Ovary (tissue), 10 donors: ENCODE measurements at places on chromosomes 5 and 9. TPM values are rescaled to one million over a fixed set of nuclear protein-coding genes. Genes with fewer than 3 reads are reported as not detected.

The CDH9 gene
- polyA plus RNA-seq: not detected

The CMYA5 gene
- polyA plus RNA-seq: 15.1 TPM

The SLC36A2 gene
- not detected for polyA plus RNA-seq

The FAM169A gene
- polyA plus RNA-seq: 1.7 TPM

The GLT6D1 gene
- polyA plus RNA-seq: not detected

The DOCK8 gene
- polyA plus RNA-seq: 1.4 TPM

The BNC2 gene
- 36.1 TPM for polyA plus RNA-seq

The OBP2B gene
- not detected for polyA plus RNA-seq

The DDX4 gene
- polyA plus RNA-seq: not detected

The SLC34A1 gene
- not detected for polyA plus RNA-seq

The PGGT1B gene
- polyA plus RNA-seq: 3.4 TPM

The GPR150 gene
- 0.05 TPM for polyA plus RNA-seq

The ASPN gene
- polyA plus RNA-seq: 4.5 TPM

The TMEM174 gene
- not detected for polyA plus RNA-seq

The ACTBL2 gene
- not detected for polyA plus RNA-seq
